ENCODE measurements at places on chromosomes 3 and 15.

GRCh38 chr3:132034097-132034485, 723 bp downstream of the CPNE4 start:
- no peak overlapping the region for H3K27ac ChIP-seq
- no peak for DNase-seq
- no peaks in the 10 kb centered on the region for H3K4me1 ChIP-seq

DNA sequence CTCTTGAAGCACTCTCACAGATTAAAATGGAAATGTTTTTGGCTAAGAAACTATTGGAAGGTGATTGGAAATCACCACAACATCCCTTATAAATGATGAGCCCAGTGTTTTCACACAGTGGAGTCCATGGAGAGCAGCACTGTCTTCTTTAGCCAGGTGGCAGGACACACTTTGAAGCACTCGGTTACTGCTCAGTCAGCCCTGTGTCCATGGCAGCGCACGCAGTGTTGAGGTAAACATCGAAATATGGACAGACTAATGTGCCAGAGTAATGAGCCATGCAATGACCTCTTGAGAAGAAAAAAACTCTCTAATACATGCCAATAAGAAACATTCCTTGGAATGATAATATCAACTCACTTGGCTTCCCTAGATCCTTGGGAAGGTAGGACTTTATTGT, 66.6 kb downstream of the TGFBR2 start:
- H3K27ac ChIP-seq: no peak overlapping the region
- H3K27me3 ChIP-seq: no peaks in the 10 kb centered on the region
- H3K4me3 ChIP-seq: no peak overlapping the region
- H3K4me1 ChIP-seq: peaks cover 7% of the 10 kb centered on the region
- H3K36me3 ChIP-seq: peaks cover 26% of the 10 kb centered on the region

DNA sequence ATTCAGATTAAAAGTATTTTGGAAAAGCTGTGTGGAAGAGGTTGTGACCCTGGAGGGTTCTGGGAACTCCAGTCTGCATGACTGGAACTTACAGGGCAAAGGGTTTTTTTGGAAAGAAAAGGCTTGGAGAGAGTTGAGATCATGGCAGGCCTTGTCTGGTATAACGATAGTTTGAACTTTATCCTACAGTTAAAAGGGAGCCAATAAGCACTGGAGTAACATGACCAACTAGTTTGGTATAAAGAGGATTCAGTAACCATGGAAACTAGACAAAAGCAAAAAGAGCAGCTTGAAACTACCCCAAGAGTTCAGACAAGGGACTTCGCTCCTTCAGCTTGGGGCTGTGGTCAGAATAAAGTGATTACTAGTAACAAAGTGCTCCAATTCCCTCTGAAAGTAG, 151.2 kb upstream of the TMCO5A start:
- H3K27me3 ChIP-seq: no peaks in the 10 kb centered on the region
- no peak for DNase-seq
- no peak overlapping the region for H3K27ac ChIP-seq
- H3K36me3 ChIP-seq: no peaks in the 10 kb centered on the region
- peaks cover 20% of the 10 kb centered on the region for H3K4me1 ChIP-seq
- no peak overlapping the region for H3K4me3 ChIP-seq

- H3K4me1 ChIP-seq: no peaks in the 10 kb centered on the region
- H3K27ac ChIP-seq: no peak overlapping the region
- no peaks in the 10 kb centered on the region for H3K36me3 ChIP-seq
- no peaks in the 10 kb centered on the region for H3K27me3 ChIP-seq
Observed at GRCh38 chr3:135756106-135756668, 209.3 kb upstream of the PPP2R3A start.

- H3K27me3 ChIP-seq: no peaks in the 10 kb centered on the region
- no peak overlapping the region for H3K4me3 ChIP-seq
- H3K27ac ChIP-seq: no peak overlapping the region
- no peak for DNase-seq
- no peaks in the 10 kb centered on the region for H3K4me1 ChIP-seq
Observed at GRCh38 chr3:147521646-147522045, 112.5 kb downstream of the ZIC1 start.

- H3K4me1 ChIP-seq: no peaks in the 10 kb centered on the region
- no peak for DNase-seq
- no peaks in the 10 kb centered on the region for H3K27me3 ChIP-seq
- H3K27ac ChIP-seq: no peak overlapping the region
- no peak overlapping the region for H3K4me3 ChIP-seq
Observed at GRCh38 chr15:27086149-27086548, 115.2 kb downstream of the GABRG3 start.

GRCh38 chr3:181773921-181774320, 62.2 kb downstream of the SOX2 start:
- no peak for DNase-seq
- H3K27ac ChIP-seq: no peak overlapping the region
- no peak overlapping the region for H3K4me3 ChIP-seq
- H3K27me3 ChIP-seq: no peaks in the 10 kb centered on the region
- no peaks in the 10 kb centered on the region for H3K4me1 ChIP-seq

DNA sequence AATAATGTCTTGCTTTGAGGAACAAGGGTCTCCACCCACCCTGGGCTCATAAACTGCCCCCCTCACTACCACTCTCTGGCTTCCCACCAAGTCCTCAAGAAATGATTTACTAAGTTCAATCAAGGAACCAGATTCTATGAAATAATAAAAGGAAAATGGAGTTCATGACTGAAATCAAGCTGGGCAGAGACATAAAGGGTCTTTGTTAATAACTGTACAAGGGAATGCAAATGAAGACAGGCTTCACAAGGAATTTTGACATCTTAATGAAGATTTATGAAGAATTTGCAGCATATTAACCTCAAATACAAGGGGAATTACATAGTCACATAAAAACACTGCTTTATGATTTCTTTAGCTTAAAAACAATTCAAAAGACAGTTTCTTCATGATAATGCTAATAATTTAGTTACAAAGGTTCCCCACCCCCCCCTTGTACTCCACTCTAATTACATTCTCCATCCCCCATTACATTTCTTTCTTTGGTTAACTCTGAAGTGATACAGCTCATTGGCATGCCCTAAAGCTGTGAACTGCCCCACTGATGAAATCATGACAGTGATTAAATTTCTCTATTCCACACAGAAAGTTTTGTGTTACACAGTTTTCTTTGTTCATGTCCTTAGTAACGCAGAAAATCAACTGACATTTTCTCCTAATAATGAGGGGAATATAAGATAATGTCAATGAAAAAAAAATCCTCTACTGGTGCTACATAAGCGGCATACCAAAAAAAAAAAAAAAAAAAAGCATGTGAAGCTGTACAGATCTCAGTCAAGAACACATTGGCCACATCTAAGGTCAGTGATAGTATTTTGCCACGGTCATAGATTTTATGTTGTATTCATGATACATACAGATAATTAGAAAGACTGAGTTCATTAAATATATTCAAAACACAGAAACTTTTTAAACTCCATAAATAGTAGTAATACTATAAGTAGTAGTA, 54.4 kb downstream of the WWTR1 start:
- peaks cover 18% of the 10 kb centered on the region for H3K4me1 ChIP-seq
- no peak overlapping the region for H3K27ac ChIP-seq
- H3K4me3 ChIP-seq: no peak overlapping the region
- no peaks in the 10 kb centered on the region for H3K36me3 ChIP-seq

GRCh38 chr3:126321490-126321889, 35.7 kb downstream of the KLF15 start:
- no peak overlapping the region for H3K4me3 ChIP-seq
- no peaks in the 10 kb centered on the region for H3K4me1 ChIP-seq
- no peaks in the 10 kb centered on the region for H3K27me3 ChIP-seq
- DNase-seq: no peak
- no peaks in the 10 kb centered on the region for H3K36me3 ChIP-seq

DNA sequence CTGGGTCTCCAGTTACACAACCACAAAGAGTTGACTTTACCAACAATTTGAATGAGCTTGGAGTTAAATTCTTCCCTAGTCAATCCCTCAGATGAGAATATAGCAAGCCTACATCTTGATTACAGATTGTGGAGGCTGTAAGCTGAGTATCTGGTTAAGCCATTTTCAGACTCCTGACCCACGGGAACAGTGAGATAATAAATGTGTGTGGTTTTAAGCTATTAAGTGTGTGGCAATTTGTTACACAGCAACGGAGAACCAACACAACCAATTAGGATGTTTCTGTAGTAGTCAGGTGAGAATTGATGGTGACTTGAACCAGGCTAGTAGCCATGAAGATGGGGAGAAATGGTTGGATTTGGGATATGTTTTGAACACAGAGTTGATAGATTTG, 37.7 kb upstream of the SLC4A7 start:
- H3K27ac ChIP-seq: no peak overlapping the region
- DNase-seq: no peak
- H3K4me1 ChIP-seq: peaks cover 39% of the 10 kb centered on the region
- no peaks in the 10 kb centered on the region for H3K36me3 ChIP-seq

DNA sequence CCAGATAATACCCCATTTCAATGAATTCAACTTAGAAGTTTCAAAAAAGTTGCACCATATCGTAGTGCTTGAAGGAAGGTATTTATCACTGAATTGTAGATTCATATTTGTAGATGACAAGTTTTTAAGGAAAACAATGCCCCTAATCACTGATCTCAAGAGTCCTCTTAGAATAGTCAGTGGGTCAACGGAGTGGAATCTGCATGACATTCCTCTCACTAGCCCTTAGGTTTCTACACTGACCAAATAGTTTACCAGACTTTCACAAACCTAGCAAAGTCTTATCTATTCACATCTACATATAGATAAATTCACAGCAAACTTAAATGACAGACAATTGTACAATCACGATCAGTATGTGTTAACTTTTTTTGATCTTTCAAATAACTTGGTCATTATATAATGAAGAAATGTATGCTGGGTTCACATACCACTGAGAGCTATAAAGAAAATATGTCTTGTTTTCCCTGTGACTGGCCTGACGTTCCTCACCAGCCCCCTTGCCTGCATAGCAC, 35.7 kb upstream of the PHLDB2 start:
- H3K4me3 ChIP-seq: no peak overlapping the region
- no peaks in the 10 kb centered on the region for H3K27me3 ChIP-seq
- H3K4me1 ChIP-seq: no peaks in the 10 kb centered on the region
- H3K27ac ChIP-seq: no peak overlapping the region
- no peaks in the 10 kb centered on the region for H3K36me3 ChIP-seq

GRCh38 chr15:74135041-74135565, 4.7 kb downstream of the ISLR2 start:
- no peak for DNase-seq
- H3K36me3 ChIP-seq: no peaks in the 10 kb centered on the region
- no peak overlapping the region for H3K27ac ChIP-seq
- H3K4me1 ChIP-seq: peaks cover 33% of the 10 kb centered on the region

DNA sequence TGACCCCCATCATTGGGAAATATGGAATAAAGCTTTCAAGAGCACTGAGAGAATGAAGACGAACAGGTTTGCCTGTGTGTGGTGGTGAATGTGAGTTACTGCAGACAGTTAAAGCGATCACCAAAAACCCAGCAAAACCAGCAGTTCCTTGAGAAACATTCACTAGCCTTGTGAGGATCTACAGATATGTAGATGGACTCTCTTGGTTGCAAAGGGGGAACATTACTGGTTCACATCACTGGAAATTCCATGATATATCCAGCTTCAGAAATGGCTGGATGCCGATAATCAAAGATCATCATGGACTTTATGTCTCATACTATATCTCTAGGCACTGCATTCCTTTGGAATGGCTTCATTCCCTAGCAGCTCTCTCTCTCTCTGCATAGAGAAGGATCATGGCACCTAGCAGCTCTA, 10.2 kb upstream of the HERC1 start:
- H3K4me1 ChIP-seq: no peaks in the 10 kb centered on the region
- H3K27ac ChIP-seq: no peak overlapping the region
- no peaks in the 10 kb centered on the region for H3K36me3 ChIP-seq
- H3K4me3 ChIP-seq: no peak overlapping the region
- no peak for DNase-seq
- no peaks in the 10 kb centered on the region for H3K27me3 ChIP-seq

DNA sequence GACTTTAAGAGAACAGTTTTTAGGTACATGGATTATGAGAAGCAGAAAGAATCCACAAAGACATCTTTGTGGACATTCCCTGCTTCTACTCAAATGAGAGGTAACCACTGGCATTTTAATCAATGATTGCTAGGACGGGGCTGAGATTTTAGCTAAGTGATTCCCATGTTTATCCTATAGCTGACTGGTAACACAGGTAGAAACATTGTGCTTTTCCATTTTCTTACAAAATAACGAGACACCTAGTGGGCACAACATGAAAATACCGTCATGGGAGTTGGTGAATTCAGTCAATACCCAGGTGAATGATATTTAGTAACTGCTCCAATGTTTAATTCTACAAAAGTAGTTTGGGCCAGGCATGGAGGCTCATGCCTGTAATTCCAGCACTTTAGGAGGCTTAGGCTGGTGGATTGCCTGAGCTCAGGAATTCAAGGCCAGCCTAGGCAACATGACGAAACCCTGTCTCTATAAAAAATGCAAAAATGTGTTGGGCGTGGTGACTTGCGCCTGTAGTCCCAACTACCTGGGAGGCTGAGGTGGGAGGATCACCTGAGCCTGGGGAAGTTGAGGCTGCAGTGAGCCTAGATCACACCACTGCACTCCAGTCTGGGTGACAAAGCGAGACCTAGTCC, 37.2 kb upstream of the DENND4A start:
- H3K27me3 ChIP-seq: no peaks in the 10 kb centered on the region
- H3K4me3 ChIP-seq: no peak overlapping the region
- no peak overlapping the region for H3K27ac ChIP-seq
- no peak for DNase-seq

DNA sequence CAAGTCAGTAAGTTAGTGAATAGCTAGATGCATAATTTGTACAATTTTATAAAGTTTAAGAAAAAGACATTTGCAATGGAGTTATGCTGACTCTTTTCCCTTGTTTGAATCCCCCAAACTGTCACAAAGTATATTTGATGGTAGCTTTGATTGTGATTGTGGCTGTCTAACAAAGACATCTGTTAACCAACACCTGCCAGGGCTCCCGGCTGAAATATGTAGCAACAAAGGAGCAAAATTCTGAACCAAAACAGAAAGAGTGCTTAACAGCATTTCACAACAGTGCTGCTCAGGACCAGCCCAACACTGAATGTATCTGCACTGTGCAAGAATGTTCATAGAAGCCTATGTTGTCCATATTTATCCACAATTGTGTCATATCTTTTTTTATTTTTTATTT, 39.4 kb downstream of the LEO1 start:
- no peaks in the 10 kb centered on the region for H3K27me3 ChIP-seq
- no peak overlapping the region for H3K4me3 ChIP-seq

All from thyroid gland (tissue), 4 donors.